CD4-positive, alpha-beta T cell treated with Interleukin-6 at 100 ng/mL for 8 hours (primary cell): ENCODE measurements at places on chromosomes 1 and 21.

GRCh38 chr1:185551008-185551407 lies 183.2 kb upstream of the HMCN1 start:
- no peak for DNase-seq

DNA sequence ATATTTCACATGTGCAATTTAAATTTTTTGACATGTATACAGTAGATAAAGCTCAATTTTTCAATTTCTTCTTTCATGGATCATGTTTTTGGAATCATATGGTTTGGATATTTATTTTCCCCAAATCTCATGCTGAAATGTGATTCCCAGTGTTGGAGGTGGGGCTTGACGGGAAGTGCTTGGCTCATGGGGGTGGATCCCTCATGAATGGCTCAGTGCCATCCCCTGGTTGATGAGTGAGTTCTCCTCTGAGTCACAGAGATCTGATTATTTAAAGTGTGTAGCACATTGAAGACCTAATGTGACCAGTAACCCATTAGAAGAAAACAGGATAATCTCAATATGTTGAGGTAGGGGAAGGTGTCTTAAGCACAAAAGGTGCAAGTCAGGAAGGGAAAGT lies 9.1 kb upstream of the IFI16 start:
- DNase-seq, result no peak

DNA sequence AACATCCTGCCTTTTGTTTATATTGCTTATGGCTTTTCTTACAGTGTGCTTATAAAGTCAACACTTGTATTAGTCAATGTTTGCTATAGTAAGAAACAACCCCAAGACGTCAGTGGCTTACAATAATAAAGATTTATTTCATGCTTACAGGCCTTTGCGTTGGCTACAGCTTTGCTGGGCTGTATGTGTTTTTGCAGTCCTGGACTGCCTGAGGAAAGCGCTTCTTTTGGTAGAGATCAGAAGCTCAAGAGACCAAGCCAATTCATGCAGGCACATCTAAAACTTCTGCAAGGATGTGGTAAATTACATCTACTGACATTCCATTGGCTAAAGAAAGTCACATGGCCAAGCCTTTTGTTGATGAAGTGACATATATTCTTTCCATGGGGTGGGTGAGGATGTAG lies 17.5 kb upstream of the PRKAA2 start:
- no peak for DNase-seq

DNA sequence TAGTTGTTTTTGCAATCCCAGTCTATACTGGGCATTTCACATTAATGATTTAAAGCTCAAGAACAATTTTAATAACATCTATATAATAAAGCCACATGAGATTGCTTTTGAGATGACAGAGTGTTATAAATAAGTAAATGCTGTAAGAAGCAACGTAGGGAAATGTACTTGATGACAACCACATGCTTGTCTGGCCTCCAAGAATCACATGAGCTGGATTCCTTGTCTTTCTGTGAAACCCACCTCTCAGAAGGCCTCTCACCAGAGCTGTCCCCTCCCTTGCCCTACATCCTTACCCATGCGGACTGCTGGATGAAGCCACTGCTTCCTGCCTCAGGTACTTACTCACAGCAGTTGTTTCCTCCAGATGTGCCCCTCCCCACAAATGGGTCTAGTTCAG lies 145.1 kb upstream of the CTTNBP2NL start:
- no peak for DNase-seq

DNA sequence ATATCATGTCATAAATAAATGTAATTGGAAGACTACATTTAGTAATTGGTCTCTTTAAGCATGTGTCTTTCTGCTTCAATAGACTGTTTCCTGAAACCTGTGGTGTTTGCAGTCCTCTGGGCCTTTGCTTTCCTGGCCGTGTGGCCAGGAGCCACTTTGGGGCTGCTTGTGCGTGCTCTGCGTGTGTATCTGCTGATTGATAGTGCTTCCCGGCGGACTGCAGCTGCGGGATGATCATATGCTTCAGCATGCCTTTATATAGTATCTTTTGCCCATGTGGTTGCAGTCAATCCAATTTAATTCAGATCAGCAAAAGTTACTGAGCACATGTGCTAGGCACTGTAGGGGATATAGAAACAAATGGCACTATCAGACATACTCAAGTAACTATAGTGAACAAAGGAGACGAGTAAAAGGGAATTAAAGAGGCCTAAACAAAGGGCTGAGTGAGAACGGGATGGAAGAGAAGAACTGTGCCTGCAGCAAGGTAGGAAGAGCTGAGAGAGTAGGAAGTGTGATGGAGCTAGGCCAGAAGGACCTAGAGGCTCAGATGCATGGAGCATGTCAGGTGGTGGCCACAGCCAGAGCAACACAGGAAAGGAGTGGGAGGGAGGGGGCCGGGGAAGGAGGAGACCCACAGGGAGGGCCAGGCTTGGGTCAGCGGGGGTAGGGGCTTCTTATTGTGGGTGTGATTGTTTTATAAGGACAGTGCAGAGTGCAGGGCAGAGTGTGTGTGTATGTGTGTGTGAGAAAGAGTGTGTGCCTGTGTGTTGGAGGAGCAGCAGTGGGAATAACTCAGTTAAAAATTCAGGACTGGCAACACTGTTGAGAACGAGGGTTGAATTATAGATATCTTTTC lies 27.2 kb upstream of the TTF2 start:
- no peak for DNase-seq

GRCh38 chr21:43922949-43923348 lies 57.9 kb downstream of the AGPAT3 start:
- no peak for DNase-seq

DNA sequence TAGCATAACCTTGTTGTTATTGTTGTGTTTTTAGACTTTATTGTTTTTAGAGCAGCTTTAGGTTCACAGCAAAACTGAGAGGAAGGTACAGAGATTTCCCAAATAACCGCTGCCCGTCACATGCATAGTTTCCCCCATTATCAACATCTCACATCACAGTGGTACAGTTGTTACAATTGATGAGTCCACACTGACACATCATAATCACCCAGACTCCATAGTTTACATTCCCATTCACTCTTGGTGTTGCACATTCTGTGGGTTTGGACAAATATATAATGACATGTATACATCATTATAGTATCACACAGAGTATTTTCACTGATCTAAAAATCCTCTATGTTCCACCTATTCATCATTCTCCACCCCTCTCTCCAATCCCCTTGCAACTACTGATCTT lies 25.9 kb upstream of the TOR3A start:
- no peak for DNase-seq

GRCh38 chr21:45033791-45034555 lies 40.4 kb upstream of the ADARB1 start:
- DNase-seq, result no peak

- no peak for DNase-seq
These were observed 992 bp upstream of the USP48 start for GRCh38 chr1:21783679-21784603.

- no peak for DNase-seq
These were observed 102.8 kb downstream of the CLIC6 start for GRCh38 chr21:34771512-34772028.

DNA sequence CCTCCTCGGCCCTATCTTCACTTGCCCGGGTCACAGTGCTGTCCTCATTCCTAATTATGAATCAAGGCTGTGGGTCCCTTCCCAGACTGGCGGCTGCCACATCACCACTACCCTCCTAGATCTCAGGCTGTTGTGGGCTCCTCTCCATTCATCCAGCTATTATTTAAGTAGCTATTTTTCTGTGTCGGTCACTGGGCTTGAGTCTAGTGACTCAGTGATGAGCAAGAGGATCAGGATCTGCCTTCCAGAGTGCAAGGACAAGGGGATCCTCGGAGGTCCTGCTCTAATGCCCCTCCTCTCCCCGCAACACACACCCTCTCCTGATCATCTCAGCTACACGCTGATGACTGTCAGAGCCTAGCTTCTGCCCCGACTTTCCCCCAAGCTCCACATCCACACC lies 34.1 kb downstream of the CDCP2 start:
- no peak for DNase-seq

GRCh38 chr1:151915061-151915686 lies 5.9 kb upstream of the THEM4 start:
- no peak for DNase-seq

GRCh38 chr1:226737819-226738420 lies 1.2 kb downstream of the ITPKB start:
- DNase-seq, result no peak

- DNase-seq, result no peak
These were observed 24.6 kb upstream of the SLC45A3 start for GRCh38 chr1:205704903-205705302.

DNA sequence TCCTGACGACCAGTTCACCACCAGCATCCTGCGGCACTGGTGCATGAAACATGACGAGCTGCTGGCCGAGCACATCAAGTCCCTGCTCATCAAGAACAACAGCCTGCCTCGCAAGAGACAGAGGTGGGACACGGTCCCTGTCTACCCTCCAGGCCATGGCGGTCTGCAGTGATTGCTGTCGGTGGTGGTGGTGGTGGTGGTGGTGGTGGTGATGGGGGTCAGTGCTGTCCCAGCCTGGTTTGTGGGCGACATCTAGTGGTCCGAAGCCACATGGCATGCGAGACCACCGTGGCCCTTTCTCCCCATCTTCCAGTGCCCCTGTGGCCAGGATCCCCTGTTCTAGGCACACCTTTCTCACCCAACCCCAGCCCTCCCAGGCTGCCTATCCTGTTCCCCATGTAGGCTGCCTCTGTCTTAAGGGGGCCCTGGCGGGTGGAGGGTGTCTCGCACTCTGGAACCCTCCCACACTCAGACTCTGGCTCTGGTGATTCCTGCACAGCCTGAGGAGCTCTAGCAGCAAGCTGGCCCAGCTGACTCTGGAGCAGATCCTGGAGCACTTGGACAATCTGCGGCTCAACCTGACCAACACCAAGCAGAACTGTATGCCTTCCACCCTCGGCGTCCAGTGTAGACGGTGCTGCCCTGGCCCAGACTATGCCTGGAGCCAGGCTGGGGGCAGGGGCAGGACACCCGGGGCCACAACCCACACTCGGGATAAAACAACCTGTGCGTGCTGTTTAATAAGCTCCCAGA lies 3.2 kb upstream of the SLC27A3 start:
- no peak for DNase-seq

- no peak for DNase-seq
These were observed 123.7 kb downstream of the DISC1 start for GRCh38 chr1:231750296-231750695.

GRCh38 chr21:14691914-14692313 lies 145.8 kb upstream of the SAMSN1 start:
- DNase-seq, result no peak

- no peak for DNase-seq
These were observed 153.3 kb upstream of the SGIP1 start for GRCh38 chr1:66380452-66381212.

DNA sequence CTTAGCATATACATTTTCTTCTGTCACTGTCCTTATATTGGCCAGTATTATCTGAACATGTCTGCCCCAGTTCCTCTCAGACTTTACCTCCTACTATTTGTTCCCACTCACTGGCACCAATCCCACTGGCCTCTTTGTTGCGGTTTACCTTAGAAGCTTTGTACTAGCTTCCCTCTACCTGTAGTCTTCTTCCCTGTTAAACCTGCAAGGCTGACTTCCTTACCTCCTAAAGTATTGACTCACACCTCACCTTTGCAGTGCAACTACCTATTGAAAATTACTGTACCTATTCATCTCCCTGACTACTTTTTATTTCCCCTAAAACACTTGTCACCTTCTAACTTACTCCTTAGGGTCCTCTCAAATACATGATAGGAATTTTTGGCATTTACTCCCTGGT lies 111.1 kb downstream of the CLEC20A start:
- no peak for DNase-seq

DNA sequence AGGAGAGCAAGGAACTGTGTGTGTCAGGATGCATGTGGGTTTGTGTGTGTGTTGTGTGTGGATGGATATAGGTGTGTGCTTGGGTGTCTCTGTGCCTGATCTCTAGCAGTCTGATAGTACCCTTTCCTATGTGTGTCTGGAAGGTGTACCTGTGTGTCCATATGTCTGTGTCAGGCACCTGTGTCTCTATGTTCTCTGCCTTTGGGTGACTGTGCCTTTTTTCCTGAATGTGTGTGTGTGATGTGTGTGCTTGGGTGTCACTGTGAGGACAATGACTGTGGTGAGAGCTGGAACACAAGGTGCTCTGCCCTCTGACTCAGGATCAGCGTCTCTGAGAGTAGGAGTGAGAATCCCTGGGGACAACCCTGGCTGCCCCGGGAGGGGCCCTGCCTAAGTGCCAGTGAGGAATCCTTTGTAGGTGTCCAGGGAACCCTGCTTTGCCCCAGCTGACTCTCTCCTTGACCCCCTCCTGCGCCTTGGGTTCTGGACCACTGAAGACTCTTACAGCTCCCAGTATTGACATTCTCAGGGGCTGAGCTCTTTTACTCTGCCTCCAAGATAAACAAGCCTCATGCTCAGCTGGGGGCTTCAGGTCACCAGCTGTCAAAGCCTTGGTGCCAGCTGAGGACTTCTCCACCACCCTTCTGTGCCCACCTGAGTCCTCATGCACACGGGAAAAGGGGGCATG lies 735 bp upstream of the EFNA3 start:
- no peak for DNase-seq

DNA sequence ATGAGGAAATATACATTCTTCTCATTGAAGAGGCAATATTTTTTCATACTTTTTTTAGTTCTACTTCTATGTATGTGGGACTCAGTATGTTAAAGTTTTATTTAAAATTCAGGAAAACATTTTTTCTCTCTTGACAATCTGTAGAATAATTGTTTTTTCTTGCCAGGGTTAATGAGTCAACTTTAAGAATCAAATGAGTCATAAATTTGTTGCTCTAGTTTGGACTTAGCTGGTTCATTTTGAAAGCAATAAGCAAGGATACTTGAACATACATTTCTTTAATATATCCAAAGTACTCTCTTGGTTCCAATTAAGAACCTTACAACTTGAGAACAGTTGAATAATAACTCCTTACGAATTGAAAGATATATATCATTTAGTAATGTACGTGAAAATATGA lies 1145.3 kb upstream of the B3GALT2 start:
- no peak for DNase-seq

- no peak for DNase-seq
These were observed 25.6 kb downstream of the SLC45A1 start for GRCh38 chr1:8343464-8344001.

GRCh38 chr1:219553934-219554502 lies 58.9 kb downstream of the ZC3H11B start:
- no peak for DNase-seq
